NCI-H446 treated with DMSO at 0.1 percent for 48 hours (cell line): ENCODE measurements at places on chromosomes 6 and 20.

DNA sequence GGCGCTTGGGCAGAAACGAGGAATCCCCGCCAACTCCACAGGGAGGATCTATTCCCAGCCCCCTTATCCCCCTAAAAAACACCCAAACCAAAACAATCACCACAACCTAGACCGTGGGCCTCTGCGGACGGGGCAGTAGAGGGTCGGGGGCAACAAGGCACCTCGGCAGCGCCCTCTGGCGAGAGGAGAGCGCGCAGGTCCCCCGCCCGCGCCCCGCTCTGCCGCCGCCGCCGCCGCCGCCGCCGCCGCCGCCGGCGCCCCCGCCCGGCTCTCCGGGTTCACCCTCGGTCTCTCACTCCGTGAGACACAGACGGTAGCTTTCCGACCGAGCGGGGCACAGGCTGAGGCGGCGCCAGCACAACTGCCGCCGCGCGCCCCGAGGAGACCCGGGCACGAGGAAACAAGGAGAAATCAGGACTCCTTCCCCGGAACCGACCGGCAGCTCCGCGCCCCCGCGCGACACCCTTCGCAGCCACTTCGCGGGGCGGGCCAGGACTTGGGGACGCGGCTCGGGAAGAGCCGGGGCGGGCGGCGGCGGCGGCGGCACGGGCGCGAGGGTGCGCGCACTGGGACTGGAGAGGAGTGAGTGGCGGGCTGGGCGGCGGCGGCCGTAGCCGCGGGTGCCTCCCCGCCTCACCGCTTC is at the start of gene SLC35F1:
Gene SLC35F1, plus strand, starts transcription at position 307 of the 643 bp plus-strand sequence.
- no peak for DNase-seq

- no peak for DNase-seq
Observed at GRCh38 chr6:20574355-20574754, 40.1 kb downstream of the CDKAL1 start.

GRCh38 chr6:157946865-157947532 is 34.7 kb upstream of the SYNJ2 start:
- no peak for DNase-seq

- DNase-seq = no peak
Observed at GRCh38 chr6:36226438-36227047, 30.0 kb downstream of the BRPF3 start.

GRCh38 chr6:57104336-57104735 is 14.3 kb downstream of the ZNF451 start:
- DNase-seq = no peak

GRCh38 chr6:53611342-53611741 is 54.2 kb downstream of the KLHL31 start:
- DNase-seq = no peak

DNA sequence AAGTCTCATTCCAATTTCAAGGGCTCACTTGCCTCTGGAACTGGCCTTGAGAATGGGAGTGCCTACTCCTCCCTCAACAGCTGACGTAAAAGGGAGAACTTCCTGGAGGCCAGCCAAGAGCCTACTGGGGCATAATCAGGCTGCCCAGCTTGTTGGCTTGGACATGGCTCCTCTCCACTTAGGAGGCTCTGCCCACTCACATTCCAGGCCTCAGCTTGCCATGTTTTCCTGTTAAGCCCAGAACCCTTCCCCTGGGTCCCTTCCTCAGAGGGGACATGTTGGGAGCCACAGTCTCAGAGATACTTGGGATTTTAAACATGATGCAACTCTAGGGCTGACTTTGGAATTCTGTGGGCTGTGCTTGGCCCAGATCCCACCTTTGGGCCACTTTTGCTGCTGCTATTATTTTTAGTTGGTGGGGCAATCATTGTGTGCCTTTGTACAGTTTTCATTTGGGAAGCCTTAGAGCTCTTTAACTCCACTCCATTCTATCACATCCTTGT is 31.5 kb upstream of the ADTRP start:
- DNase-seq = peak; percentile 71

GRCh38 chr6:113148566-113148965 is 708.6 kb upstream of the MARCKS start:
- no peak for DNase-seq

GRCh38 chr6:70208235-70208790 is 94.6 kb downstream of the COL9A1 start:
- DNase-seq = no peak
